ENCODE measurements at places on chromosomes 6 and 20.

DNA sequence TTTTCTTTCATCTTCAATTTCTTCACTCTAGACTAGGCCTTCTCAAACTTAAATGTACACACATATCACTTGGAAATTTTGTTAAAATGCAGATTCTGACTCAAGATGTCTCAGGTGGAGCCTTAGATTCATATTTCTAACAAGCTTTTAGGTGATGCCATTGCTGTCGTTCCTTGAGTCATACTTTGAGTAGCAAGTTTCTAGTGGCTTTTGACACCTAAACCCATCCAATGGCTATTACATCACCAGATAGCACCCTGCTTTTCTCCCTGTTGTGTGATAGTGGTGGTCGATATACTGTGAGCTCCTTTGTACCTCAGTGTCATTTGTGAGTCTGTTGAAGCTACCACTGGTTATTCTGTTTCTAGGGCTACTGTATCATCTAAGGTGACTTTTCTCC is 34.8 kb upstream of the BAG2 start:
- no peak for DNase-seq

DNA sequence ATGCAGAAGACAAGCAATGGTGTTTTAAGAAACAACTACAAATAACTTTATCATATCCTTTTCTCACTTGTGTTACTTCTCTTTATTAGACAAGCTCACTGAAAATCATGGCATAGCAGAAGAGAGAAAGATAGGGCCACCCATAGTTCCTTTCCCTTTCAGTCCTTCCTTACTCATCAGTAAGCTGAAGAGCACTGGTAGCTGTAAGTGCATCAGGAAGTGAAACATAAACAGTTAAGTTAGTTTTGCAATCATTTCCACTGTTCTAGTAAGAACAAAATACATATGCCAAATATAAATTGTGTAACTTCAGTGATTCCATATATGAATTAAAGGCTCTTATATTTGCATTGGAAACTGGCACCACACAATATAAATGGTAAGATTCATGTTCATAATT is 220.1 kb downstream of the HACE1 start:
- DNase-seq, result no peak

DNA sequence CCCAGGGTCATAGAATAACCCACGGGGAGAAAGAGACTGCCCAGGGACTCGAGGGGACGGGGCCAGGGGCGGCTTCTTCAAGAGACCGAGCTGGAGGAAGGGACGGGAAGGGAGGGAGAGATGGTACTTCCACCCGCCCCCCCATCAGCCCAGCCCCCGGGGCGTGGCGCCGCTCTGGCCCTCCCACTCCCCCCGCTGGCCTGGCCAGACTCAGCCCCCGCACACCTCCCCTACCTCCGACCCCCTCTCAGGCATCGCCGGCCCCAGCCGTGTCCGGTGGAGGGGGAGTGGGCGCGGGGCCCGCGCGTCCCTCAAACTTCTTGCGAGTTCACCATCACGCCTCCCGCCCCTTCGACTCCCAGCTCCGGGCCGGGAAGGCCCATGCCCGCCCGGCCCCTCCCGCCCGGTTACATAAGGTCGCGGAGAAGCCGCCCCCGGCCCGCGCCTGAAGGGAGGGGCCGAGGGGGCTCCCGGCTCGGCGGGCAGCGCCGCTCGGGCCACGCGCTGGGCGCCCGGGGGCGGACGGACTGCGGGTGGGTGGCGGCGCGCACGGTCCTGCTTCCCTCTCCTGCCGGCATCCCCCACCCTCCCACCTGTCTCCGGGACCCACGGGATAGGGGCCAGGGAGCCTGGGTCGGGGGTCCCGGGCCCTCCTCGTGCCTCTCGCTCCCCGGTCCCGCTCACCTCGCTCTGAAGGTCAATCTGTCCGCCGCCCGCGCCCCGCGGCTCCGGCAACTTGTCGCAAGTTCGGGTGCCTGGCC is 562 bp downstream of the TFEB start:
- DNase-seq, result peak; percentile 55

DNA sequence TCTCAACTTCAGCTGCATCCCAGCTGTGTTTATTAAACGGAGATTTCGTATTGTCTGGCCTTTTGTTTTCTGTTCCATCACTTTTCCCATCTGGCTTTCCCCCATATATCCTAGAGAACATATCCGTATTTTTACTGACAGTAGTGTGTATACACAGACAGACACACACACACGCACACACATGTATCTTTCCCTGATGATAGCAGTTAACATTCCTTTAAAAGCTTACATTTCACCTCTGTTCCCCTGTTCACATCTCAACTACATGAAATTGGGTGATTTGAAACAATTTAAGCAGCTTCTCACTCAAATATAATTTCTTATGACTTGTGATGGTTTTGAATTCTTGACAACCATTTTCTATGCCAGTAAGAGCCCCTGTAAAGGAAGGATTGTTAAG is 207.1 kb upstream of the CEP162 start:
- no peak for DNase-seq

DNA sequence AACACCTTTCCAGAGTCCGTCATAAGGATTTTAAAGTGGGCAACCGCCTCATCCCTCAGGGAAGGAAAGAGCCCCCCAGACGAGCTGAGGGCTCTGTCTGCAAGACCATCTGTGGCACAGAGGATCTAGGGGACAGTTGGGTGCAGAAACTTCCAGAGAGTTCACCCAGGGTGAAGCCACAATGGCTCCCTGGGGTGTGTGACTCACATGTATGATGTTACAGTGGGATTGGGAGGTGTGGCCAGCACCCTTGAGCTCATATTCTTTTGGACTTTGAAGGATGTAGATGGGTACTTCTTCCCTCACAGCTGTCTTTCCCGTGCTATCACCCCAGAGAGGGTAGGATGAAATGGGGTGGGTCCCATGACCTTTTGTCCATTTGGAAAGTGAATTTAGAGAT is 95.5 kb downstream of the NCR2 start:
- no peak for DNase-seq

- no peak for DNase-seq
These were observed 198.9 kb downstream of the NKAIN2 start for GRCh38 chr6:124002377-124003081.

DNA sequence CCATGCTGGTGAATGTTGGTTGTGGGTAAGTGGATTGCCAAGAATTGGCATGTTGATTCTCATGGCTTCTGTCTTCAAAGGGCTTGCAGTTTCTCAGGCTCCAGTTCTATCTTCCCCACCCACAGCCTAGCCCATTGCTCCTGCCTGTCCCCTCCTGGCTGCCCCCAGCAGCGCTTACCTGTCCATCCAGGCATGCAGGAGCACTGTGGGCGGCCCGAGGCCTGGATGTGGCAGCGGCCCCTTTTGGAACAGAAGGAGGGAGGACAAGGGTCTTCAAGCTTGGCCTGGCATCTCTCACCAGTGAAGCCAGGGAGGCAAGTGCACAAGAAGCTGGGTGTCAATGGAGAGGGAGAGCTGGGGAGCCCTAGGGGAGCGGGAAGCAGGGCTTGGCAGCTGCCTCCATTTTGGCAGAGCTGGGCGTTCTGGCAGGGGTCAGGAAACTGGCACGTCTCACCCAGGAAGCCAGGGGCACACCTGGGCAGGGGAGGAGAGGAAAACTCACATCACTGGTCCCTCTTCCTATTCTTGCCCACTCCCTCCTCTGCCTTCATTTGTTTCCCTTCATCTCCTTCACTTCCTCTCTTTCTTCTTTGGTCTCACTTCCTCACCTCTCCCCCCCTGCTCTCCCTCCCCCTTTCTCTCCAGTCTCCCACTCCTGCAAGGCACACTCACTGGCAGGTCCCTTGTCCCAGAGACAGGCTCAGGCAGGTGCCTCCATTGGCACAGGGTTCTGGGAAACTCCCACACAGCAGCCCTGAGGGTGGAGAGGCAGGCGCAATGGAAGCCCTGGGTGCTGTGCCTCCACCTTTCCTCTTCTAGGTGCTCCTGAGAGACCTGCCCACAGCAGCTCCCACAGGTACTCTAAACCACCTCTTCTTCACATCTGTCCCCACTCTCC is 1.3 kb downstream of the NOTCH4 start:
- DNase-seq, result no peak

DNA sequence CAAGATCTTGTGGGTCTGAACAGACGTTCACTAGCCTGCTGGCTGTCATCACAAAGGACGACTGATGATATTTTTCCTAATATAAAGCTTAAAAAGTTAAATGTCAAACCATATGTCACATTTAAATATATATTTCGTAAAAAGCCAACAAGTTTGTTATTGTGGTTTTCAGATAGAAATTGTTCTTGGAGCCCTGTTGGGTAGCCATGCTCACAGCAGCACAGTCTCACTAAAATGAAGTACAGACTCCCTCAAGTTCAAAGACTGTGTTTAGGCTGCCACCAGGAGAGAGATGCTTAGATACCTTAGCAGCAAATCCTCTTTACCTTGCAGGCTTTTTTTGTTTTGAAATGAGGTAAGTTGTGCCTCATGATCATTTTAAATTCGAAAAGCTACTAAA is 17.8 kb downstream of the EEF1E1 start:
- DNase-seq, result no peak

- no peak for DNase-seq
These were observed 25.6 kb downstream of the UTRN start for GRCh38 chr6:144310765-144311164.

GRCh38 chr6:142118925-142119324 is 13.8 kb upstream of the GJE1 start:
- no peak for DNase-seq

DNA sequence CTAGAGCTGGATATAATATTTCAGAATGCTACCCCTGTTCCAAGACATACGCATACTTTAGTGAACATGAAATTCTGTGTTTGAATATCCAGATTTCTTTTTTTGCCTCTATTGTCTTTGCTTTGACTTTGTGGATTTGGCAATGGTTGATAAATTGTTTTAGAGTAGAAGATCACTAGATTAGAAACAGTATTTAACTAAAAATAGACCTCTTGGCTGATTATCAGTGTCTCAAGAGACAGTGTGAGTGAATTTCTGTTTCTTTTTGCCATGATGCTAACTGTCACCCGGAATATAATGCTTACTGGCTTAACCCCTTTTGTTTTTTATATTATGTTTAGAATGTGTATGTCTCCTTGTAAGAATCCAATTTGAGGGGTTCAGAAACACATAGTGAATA is 102.5 kb downstream of the PLCB1 start:
- no peak for DNase-seq

DNA sequence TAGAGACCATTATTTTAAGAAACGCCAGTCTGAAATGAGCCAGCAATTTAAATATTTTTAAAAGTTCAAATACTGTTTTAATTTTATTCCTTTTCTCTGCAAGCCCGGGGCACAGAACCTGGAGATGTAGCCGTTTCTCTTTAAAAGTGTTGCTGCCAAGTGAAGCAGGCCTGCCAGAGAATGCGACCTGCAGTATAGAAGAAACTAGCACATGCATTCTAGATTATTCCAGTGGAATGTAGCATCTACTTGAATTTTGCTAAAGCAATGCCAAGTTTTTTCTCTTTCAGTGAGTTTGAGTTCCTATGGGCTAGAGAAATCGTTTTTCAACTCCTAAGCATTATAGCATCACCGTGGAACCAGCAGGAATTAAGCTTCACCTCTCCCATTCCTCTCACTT is 101.3 kb downstream of the QRSL1 start:
- no peak for DNase-seq

DNA sequence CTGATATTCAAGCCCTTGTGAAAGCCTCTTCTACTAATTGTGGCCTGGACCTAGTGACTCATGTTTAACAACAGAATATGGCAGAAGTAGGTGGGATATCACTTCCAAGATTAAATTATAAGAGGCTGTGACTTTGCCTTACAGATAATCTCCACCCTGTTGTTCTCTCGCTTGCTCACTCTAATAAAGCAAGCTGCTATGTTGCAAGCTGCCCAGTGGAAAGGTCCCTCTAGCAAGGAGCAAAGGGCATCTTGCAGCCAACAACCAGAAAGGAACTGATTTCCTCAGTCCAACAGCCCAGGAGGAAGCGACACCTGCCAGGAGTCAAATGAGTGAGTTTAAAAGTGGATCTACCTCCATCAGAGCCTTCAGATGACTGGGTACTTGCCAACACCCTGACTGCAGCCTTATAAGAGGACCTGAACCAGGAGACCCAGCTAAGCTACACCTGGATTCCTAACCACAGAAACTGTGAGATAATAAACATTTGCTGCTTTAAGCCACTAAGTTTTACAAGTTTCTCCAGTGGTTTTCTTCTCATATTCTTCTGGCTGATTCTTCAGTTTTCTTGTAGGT is 112.6 kb downstream of the FRK start:
- DNase-seq, result no peak

DNA sequence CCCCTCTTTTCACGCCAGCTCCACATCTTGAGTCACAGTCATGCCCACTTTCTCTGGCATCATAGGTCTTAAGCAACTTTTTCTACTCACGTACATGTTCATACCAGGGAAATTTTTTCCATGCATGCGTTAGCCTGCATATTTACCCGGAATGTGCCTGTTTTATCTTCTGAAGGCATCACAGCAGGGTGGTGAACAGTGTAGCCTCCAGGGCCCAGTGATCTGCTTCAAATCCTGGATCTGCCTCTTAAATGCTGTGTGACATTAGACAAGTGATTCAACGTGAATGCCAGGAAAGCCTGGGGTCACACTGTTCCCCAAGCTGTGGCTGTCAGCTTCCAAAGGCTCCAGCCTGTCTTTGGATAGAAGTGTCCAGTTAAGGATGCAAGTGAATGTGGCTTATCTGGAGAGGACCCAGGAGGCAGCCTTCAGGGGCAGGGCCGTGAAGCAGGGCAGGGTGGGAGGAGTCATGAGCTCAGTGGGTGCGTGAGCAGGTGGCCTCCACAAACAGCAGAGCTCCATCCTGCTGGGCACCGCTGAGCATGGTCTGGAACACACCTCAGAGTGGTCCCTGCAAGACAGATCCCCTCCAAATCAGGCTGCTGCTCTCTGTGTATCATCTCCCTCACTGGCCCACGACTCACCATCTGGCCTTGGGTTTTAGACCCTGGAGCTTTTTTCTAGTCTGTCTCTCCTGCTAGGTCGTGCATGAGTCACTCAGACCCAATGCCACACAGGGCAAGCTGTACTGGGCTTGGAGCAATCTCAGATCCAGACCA is 30.4 kb upstream of the CD93 start:
- DNase-seq, result no peak

DNA sequence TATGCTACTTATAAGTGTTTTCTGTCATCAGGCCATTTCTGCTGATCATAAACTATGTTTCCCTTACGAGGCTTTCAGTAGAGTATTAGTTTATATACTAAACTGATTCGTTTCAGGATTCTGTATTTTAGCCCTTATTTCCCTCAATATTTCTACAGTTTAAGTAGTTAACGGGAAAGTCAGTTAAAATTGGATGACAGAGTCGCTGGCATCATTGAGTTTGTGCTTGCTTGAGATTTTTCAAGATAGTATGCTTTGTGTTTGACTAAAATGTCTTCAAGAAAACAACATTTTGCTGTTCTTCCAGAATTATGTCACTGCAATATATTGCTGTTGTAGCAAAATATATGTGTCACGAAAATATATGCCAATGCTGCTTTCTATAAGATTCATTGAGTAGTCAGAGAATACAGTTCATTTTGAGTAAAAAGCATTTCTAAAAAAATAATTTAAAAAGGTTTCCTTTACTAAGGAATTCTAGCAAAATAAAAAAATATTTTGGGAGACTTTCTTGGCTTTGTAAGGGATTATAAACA is 51.4 kb downstream of the NCOA7 start:
- no peak for DNase-seq

- no peak for DNase-seq
These were observed 150.9 kb downstream of the DST start for GRCh38 chr6:56491606-56492328.

- no peak for DNase-seq
These were observed 39.9 kb upstream of the HMGA1 start for GRCh38 chr6:34196833-34197195.

Data from stimulated activated CD8-positive, alpha-beta memory T cell treated with anti-CD3 and anti-CD28 coated beads, Interleukin-15, amount 100 ng/mL, for 4 hours (primary cell).